Uterus (tissue), 4 donors: ENCODE measurements at places on chromosomes 1 and 21. TPM values are rescaled to one million over a fixed set of nuclear protein-coding genes. Genes with fewer than 3 reads are reported as not detected.
A peak's percentile ranks its signal among the peaks of the same experiment; 100 is the strongest.

- H3K4me3 ChIP-seq, result no peak overlapping the region
- no peaks in the 10 kb centered on the region for H3K36me3 ChIP-seq
- no peak overlapping the region for H3K27ac ChIP-seq
Observed at GRCh38 chr1:217569021-217569420, 61.9 kb downstream of the GPATCH2 start.

GRCh38 chr1:51423073-51423821 lies 92.9 kb upstream of the TTC39A start:
- H3K27ac ChIP-seq, result peak overlapping the region; percentile 73
- H3K27me3 ChIP-seq, result no peaks in the 10 kb centered on the region
- no peaks in the 10 kb centered on the region for H3K4me1 ChIP-seq
- no peaks in the 10 kb centered on the region for H3K36me3 ChIP-seq

DNA sequence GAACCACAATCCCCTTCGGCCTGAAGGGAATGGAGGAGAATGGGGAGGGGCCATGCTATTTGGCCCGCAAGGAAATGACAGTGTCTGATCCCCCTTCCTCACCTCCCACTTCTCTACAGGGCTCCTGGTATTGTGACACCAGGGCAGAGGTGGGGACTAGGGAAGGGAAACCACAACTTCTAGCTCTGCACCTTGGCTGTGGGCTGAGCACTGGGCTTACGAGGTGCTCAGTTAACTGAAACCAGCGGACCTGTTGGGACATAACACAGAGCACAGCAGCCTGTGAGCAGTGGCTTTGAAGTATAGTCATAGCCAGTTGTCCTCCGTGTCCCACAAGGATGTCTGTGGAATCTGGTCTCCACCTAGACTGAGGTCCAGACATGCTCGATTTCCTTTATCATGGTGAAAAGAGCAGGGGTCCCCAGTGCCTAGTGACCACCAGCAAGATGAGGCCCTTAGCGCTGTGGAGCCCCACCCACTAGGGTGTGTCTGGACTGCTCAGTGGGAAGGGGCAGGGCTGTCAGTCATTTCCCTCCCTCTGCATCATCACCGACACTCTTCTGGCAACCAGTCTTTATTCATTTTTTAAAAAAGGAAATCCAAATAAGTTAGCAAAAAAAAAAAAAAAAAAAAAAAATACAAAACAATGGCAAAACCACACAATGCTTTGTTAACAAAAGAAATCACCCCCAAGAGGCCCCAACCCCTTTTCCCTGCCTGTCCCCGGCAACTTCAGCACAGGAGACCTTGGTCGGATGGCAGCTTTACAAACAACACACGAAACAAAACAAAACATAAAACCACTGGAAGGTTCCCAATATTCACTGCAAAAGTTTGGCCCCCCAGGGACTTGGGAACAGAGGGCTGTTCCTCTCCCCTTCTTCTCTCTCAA lies 3.0 kb downstream of the MYOG start:
- H3K4me3 ChIP-seq, result no peak overlapping the region
- H3K27ac ChIP-seq, result no peak overlapping the region
- no peaks in the 10 kb centered on the region for H3K4me1 ChIP-seq
- H3K36me3 ChIP-seq, result no peaks in the 10 kb centered on the region

GRCh38 chr1:46991083-46991923 lies 32.2 kb upstream of the CYP4X1 start:
- no peak overlapping the region for H3K4me3 ChIP-seq
- H3K36me3 ChIP-seq, result no peaks in the 10 kb centered on the region
- H3K27me3 ChIP-seq, result no peaks in the 10 kb centered on the region
- DNase-seq, result no peak

- H3K27me3 ChIP-seq, result no peaks in the 10 kb centered on the region
- no peak for DNase-seq
- H3K4me1 ChIP-seq, result no peaks in the 10 kb centered on the region
Observed at GRCh38 chr1:42206164-42206563, 41.6 kb upstream of the GUCA2A start.

DNA sequence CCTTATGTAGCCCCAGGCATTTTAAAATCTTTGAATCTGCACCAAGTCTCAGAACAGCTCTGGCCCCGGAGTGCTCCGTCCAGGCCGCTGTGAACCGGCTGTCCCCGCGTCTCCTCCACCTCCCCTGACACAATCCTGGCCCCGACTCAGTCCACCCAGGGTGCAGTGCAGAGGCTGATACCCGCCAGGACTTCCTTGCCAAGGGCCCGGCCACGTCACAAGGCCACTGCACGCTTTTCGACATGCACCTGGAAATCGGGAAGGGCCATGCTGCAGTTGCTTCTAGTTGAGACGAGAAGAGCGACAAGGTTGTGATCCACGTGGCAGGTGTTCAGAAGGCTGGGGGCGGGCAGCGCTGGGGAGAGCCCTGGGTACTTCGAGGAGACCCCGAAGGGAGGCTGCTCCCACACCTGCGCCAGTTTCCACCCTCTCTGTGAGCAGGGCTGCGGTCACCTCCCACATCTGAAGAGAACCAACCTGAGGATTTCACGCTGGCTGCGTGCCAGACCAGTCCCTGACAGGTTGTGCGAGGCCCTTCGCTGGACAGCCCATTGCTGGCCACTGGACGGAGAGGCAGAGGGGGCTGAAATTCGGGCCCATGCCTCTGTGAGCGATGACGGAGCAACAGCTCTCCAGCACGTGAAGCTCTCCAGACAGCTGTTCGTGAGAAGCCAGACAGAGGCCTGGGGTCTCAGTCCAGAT lies 6.7 kb downstream of the VWA1 start:
- no peak overlapping the region for H3K27ac ChIP-seq
- peaks cover 4% of the 10 kb centered on the region for H3K4me1 ChIP-seq
- H3K27me3 ChIP-seq, result no peaks in the 10 kb centered on the region
- no peaks in the 10 kb centered on the region for H3K36me3 ChIP-seq

- no peak overlapping the region for H3K27ac ChIP-seq
- no peak for DNase-seq
- no peaks in the 10 kb centered on the region for H3K27me3 ChIP-seq
- H3K4me1 ChIP-seq, result no peaks in the 10 kb centered on the region
- no peaks in the 10 kb centered on the region for H3K36me3 ChIP-seq
Observed at GRCh38 chr1:76949503-76949902, 82.2 kb downstream of the ST6GALNAC5 start.

- peak overlapping the region; percentile 84 for H3K27ac ChIP-seq
- H3K27me3 ChIP-seq, result no peaks in the 10 kb centered on the region
- DNase-seq, result no peak
- peak overlapping the region; percentile 52 for H3K4me3 ChIP-seq
- H3K36me3 ChIP-seq, result no peaks in the 10 kb centered on the region
Observed at GRCh38 chr1:228405200-228405978, 1.2 kb downstream of the TRIM11 start.

GRCh38 chr1:232574077-232574476 lies 55.9 kb downstream of the SIPA1L2 start:
- H3K4me3 ChIP-seq, result no peak overlapping the region
- H3K4me1 ChIP-seq, result no peaks in the 10 kb centered on the region
- no peak overlapping the region for H3K27ac ChIP-seq
- no peak for DNase-seq
- no peaks in the 10 kb centered on the region for H3K27me3 ChIP-seq

GRCh38 chr1:22877112-22877915 lies 95.4 kb downstream of the LACTBL1 start:
- H3K4me3 ChIP-seq, result no peak overlapping the region
- no peaks in the 10 kb centered on the region for H3K27me3 ChIP-seq
- no peaks in the 10 kb centered on the region for H3K4me1 ChIP-seq
- DNase-seq, result no peak
- no peaks in the 10 kb centered on the region for H3K36me3 ChIP-seq
- H3K27ac ChIP-seq, result no peak overlapping the region

DNA sequence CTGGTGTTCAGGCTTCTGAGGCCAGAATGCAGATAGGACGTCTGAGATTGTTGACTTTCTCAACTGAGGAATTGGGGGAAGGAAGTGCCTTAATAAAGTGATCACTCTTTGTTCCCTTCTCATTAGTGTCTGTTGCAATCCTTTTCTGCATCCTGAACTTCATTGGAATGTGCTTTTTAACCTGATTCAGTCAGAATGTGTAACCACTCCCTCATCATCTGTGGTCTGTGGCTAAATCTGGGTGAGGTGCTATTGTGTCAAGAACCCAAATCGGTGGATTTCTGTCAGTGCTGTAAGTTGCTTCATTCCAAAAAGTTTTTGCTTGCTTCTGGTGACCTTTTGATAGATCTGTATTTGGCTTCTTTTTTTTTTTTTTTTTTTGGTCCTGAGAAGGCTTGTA lies 38.2 kb downstream of the ARID1A start:
- no peaks in the 10 kb centered on the region for H3K4me1 ChIP-seq
- no peaks in the 10 kb centered on the region for H3K27me3 ChIP-seq
- no peak overlapping the region for H3K4me3 ChIP-seq
- no peak for DNase-seq

DNA sequence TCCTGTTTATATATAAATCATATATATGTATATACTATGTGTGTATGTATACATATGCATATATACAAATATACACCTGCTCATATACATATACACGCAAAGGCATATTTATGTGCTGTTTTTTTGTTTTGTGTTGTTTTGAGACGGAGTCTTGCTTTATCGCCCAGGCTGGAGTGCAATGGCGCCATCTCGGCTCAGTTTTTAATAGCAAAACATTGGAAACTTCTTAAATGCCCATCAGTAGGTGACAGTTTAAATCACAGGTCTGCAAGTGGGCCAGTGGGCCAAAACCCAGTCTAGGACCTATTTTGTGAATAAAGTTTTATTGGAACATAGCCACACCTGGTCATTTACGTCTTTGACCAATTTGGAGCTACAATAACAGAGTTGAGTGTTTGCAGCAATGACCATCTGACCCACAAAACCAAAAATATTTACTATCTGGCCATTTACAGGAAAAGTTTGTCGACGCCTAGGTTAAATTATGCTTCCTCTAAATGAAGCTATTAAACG lies 132.3 kb downstream of the TOMM20 start:
- H3K27ac ChIP-seq, result peak overlapping the region; percentile 87
- no peak for DNase-seq
- no peaks in the 10 kb centered on the region for H3K36me3 ChIP-seq
- H3K4me1 ChIP-seq, result peaks cover 10% of the 10 kb centered on the region
- H3K4me3 ChIP-seq, result no peak overlapping the region

DNA sequence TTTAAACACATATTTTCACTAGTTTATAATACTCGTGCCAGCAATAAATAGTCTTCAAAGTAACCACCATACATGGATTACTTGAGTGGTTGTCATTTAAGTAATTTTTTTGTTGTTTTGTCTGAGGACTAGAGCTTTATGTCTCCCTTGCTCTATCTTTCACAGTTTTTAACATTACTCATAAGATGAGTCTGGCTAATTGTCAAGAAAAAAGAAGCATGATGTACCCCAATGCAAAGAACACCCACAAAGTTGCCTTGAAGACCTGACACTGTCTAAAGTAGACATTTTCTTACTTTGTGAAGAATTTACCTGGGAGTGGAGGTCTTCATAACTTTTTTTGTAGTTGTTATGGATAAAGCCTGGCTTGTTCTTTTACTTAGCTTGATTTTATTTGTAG lies 210.4 kb upstream of the BRINP3 start:
- H3K27me3 ChIP-seq, result no peaks in the 10 kb centered on the region
- no peaks in the 10 kb centered on the region for H3K4me1 ChIP-seq
- no peak for DNase-seq

DNA sequence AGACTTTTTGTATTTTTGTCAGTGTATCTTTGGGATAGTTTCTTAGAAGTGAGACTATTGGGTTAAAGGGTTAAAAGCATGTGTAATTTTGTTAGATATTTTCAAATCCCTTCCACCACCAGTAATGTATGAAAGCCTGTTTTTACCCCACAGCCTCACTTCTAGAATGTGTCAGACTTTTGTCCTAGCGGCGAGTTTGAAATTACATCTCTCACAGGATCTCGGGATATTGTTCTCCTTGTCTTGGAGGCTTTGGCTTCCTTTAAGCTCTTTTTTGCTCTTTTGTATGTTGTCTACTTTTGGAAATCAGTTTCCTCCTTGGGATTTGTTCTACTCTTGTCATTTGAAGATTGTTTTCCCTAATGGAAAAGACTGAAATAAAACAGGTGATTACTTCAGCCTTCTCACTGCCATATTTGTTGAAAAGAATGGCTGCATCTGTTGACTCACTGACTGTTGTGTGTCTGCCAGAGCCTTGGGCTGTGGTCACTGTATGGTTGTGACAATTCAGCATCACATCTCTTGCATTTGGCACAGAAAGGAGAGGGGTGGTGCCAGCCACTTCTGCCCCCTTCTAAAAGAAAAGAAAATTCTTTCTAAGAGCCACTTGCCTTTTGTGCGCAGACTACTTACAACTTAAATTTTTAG lies 22.6 kb downstream of the ST3GAL3 start:
- H3K27ac ChIP-seq, result no peak overlapping the region
- H3K36me3 ChIP-seq, result no peaks in the 10 kb centered on the region
- H3K4me3 ChIP-seq, result no peak overlapping the region
- H3K4me1 ChIP-seq, result no peaks in the 10 kb centered on the region

DNA sequence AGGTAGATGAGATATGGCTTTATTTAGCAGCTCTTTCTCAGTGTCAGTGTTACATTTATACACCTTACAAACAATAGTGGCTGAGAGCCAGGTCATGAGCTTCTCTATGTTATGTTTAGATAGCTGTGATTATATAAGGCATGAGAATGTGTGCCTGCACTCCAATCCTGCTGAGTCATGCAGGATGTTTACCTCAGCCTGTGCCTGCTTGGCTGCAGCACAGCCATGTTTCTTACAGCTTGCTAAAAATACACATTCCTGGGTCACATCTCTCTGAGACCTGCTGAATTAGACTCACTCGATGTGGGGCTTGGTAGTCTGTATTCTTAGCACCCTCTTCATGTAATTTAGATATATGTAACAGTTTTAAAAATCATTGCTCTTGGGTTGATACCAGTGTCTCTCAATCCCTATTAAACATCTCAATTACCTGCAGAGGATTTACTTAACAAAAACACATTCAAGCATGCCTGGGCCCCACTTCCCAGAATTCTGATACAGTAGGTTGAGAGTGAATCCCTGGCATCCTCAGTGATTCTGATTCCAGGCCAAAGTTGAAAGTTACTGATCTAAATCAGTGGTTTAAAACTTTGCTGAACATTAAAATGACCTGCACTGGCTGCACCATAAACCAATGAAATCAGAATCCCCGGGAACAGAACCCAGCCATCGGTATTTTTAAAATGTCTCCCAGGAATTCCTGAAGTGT lies 107.5 kb downstream of the GDAP2 start:
- no peak for DNase-seq
- H3K27me3 ChIP-seq, result no peaks in the 10 kb centered on the region
- no peaks in the 10 kb centered on the region for H3K36me3 ChIP-seq
- no peaks in the 10 kb centered on the region for H3K4me1 ChIP-seq

DNA sequence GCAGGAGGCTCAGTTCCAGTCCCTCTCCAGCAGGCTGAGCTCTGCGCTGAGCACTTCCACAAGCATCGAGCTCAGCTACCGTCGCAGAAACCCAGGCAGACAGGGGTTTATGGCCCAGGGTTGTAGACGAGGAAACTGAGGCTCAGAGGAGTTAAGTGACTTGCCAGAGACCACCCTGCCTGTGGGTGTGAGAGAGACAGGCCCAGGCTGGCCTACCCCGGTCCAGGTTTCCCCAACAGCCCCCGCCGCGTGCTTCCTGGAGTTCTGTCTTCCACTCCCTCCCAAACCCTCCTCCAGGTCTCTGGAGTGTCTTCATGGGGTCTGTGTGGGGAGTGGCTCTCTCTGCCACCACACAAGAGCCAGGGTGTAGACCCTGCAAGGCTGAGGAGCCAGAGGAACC lies 615.9 kb downstream of the PTPRU start:
- H3K27me3 ChIP-seq, result no peaks in the 10 kb centered on the region
- H3K36me3 ChIP-seq, result no peaks in the 10 kb centered on the region
- no peak for DNase-seq
- H3K4me1 ChIP-seq, result no peaks in the 10 kb centered on the region

The PM20D1 gene
- total RNA-seq, result not detected

The LCE1A gene
- total RNA-seq, result not detected

The FCER1G gene
- 13.2 TPM for total RNA-seq

The TGFB2 gene
- total RNA-seq, result 43.2 TPM

The C1orf105 gene
- not detected for total RNA-seq
